Occipital lobe (tissue), 3 donors: ENCODE measurements at places on chromosomes 16 and 17.

DNA sequence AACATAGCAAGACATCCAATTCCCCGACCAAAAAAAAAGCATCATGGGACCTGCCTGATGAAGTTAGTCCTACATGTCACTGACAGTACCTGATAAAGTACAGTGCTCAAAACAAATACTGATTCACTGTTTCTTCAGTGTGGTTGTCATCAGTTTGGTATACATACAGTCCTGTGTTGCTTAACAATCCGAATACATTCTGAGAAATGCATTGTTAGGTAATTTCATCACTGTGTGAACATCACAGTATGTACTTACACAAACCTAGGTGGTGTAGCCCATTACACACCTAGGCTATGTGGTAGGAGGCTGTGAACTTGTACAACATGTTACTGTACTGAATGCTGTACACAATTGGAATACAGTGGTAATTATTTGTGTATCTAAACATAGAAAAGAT lies 19.0 kb upstream of the FA2H start:
- DNase-seq = no peak

DNA sequence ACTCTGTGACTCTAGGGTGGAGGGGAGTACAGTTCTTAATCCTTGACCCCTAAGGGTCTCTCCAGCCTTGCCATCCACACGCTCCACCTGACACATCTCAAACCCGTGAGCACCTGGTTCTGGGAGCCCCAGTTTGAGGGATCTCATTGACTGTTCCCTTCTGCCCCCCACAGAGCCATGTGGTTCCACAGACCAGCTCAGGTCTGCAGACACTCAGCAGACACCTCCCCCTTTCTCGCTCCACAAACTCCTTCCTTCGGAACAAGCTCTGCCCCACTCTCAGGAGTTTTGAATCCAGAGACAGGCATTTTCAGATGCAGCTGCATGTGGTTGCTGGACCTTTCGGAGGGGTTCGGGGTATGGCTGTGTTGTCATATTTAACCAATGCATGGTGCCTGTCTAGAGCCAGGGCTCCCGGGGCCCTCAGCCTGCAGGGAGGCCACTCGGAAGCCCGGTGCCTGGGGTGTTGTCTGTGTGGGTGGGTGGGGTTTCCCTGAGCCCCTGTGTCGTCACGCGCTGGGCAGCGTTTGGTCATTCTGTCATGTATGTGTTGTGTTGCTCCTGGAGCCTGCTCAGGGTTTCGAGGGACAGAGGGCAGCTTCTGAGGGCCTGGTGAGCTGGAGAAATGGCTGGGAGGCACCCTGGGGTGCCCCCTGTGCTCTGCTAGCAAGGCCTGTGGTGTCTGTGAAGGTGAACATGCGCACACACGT lies 99.2 kb upstream of the PLCG2 start:
- no peak for DNase-seq

GRCh38 chr17:15490634-15491261 lies 23.3 kb upstream of the CDRT4 start:
- peak; percentile 50 for DNase-seq

DNA sequence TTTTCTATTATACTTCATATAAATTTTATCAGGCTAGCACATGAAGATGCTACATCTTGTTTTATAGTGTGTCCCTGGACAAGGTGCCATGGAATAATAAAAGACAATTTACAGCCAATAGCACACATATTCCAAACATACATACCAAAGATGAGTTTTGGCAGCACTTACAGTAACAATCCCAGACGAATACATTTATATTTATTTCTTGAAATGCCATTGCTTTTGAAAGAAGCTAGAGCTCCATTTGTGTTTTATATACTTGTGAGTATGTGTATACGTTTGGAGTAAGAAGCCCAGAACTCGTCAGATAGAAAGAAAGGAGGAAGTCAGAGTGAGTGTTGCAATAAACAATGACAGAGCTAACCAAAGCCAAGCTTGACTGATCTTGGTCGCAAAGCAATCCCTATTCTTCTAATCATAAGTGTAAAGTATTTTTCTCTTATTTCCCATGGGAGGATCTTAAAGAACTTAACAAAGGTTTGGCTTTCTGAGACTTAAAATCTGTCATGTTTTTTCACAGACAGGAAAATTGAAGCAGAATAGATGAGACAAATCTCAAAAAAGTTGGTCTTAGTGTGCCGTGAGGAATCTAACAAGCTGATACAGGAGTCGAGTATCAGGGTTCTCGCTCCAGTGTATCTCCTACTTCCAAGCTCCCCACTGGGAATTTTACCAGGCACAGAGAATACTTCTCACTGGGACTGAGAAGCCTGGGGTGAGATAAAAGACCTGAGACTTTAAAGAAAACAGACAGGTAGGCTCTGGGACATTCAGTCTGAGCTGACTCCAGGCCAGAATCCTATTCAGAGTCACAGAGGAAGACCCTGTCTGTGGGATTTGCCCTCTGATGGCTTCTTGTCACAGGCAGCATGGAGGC lies 175.4 kb downstream of the AATF start:
- no peak for DNase-seq

- DNase-seq = no peak
Observed at GRCh38 chr17:42142371-42142896, 12.4 kb downstream of the RAB5C start.

DNA sequence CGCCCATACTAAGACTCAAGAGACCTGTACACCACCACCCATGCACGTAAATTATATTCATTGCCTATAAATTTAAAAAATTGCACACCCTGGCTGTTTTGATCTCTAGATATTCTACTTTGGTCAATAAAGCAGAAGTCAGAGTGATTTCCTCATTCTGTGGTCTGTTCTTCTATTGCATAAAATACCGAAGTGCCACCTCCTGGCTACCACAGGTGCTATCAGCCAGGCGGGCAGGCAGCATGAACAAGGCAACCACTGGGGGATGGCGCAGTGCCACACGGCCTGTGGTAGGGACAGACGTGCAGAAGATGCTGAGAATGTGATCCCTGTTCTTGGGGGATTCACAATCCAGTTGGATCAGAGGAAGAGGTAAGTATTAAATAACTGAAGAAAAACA lies 122.3 kb downstream of the CDK5R1 start:
- no peak for DNase-seq

DNA sequence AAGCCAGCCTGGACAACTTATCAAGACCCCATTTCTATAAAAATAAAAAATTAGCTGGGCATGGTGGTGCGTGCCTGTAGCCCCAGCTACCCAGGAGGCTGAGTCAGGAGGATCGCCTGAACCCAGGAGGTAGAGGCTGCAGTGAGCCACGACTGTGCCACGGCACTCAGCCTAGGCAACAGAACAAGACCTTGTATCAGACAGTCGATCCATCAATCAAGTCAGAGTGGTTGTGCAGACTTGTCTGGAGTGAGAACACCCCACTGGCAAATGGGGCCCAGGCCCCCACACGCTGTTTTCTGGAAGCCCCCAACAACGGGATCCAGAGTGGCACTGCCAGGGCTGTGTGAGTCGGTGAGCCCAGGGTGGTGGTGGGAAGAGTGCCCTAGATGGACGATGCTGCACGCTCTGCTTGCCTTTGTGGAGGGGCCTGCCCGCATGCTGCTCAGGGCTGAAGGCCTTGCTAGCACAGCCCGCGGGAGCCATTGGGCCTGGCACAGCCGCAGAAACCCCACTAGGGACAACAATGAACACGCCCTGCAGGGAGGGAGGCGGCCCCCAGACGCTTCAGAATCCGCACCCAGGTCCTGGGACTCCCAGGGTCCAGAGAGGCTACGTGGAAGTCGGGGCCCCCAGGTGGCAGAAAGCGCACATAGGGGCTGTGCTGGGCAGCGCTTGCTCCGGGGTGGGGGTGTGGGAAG lies 80.1 kb upstream of the GNG13 start:
- no peak for DNase-seq

GRCh38 chr16:11127610-11128195 lies 128.3 kb downstream of the SOCS1 start:
- no peak for DNase-seq

DNA sequence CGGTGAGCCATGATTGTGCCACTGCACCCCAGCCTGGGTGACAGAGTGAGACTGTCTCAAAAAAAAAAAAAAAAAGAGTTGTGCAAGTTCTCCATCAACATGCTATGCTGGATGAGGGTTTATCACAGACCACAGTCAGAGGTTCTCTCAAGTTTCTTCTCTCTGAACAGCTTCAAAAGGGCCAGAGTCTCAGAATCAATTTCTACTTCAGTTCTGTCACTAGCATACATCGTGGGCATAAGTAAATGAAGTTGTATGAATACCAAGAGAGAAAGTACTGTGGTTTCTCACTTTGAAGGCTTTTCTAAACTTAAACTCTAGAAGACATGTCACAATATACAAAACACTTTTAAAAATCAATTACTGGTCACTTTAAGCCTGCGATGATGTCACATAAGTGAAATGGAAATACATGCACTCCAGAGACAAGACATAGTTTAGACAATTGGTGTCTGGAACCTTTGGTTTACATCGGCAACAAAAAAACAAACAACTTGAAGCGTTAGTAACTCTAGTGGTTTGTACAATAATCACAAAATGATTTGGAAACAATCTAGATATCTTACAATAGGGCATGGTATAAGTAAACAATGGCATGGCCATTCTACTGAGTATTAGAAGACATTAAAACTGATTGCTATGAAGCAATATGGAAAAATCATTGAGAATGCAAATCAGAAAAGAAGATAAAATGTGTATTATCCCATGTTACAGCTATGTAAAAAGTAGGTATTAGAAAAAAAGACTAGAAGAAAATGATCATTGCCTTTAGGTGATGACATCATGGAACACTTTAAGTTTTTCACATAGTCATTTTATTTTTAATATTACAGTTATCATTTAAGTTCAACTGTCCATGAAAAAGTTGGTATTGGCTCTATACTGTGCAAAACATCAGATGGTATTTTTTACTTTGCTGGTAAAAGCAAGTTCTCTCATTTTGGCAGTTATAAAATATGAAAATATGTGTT lies 232.3 kb downstream of the ZFHX3 start:
- no peak for DNase-seq

DNA sequence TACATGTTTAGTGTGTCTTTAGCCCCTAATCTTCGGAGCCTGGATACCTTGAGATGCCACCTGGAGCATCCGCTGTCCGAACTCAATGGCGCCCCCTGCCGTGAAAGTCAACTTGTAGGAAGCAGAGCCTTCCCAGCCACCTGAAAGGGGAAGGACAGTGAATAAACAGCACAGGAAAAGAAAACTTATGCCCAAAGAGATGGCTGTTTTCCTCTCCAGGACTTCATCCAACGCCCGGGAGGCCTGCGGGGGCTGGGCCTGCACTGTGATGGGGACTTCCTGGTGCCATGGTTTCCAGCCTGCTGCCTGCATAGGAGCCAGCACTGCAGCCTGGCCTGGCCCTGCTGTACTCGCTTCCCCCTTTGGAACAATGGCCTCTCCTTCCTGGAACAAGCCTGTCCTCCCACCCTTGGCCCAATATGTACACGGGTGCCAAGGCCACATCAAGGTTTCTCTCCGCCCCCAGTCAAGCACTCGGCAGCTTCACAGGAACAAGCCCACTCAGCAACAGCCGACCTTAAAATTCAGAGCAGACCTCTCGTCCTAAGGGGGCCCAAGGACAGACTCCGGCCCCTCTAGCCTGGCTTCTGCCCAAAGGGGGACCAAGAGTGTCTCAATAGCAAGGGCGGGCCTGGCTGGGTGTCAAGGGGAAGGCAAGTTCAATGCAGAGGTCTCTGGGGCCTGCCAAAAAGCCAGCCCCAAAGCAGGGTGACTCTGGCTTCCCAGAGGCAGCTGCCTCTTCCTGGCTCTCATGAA lies 4.5 kb upstream of the UNC13D start:
- DNase-seq = peak; percentile 46

- DNase-seq = no peak
Observed at GRCh38 chr16:79997257-79997656, 396.7 kb upstream of the MAF start.

DNA sequence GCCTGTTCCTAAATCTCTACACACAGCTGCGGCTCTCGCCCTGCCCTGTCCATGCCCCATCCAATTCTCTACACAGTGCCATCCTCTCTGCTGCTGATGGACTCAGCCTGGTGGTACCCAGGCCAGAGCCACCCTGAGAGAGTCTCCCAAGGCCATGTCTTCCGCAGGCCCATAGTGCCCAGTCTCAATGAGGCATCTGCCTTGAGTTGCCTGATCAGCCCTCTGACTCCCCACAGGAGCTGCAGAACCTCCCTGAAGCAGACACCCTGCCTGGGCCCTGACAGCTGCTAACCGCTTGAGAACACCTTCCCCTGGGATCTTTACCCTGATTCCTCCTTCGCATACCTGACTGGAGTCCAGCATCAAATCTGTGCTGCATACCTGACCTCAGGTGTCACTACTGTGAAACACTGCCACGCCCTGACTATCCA lies 13.3 kb downstream of the TSPOAP1 start:
- no peak for DNase-seq

DNA sequence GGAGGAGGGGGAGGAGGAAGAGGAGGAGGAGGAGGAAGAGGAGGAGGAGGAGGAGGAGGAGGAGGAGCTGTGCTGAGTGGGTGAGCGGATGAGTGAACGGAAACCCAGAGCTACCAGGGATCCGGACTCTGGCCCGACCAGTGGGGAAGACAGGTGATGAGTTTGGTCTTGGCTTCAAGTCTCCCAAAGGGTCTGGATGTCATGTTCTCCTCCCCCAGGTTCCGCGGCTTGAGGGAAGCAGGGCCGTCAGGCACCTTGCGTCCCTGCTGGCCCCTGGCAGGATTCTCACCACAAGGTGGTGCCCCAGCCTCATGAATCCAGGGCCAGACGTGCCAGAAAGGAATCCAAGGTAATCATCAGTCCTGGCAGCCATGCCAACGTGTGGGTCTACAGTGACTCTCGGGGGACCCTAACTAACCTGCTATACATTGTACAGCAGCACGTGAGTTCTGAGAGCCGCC lies 13.5 kb upstream of the ABAT start:
- DNase-seq = peak; percentile 36

DNA sequence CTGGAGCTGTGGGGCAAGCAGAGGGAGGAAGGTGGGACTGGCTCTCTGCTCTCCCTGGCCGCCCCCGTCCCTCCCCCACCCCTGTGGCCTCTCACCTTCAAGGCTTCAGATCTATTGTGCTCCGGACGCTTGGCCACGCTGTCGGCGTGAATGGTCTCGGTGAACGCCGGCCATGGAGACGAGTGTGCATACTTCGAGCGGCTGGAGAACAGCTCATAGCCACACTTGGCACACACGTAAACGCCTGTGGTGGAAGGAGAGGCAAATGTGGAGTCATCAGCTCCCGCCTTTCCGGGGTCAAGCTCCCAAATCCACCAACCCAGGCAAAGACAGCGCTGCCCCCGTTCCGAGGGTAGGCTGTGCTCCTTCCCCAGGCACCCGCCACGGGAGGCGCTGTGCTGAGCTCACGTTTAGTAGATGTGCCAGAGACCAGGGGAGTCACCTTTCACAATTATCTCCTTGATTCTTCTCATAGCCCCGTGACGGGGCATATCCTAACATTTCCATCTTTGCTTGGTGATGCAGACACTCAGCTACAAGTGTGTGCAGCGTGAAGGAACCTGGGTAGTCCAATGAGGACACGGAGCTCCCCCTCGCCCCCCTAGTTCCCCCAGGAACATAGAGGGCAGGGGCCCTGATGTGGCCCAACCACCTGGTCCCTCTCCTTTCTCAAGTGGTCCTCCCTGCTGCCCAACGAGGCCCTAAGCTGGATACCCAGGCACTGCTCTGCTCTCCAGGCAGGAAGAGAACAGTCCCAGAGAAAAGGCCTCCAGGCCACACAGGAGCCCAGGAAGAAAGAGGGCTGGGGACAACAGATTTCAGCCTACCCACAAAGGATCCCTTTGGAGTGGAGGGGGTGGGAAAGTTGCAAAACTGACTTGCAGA lies 1.6 kb downstream of the MSRB1 start:
- DNase-seq = no peak

- DNase-seq = no peak
Observed at GRCh38 chr16:29663807-29664090, 702 bp downstream of the SPN start.

- DNase-seq = no peak
Observed at GRCh38 chr17:34895383-34895782, 65.9 kb downstream of the CCT6B start.

GRCh38 chr16:89039756-89040155 lies 53.9 kb upstream of the ACSF3 start:
- no peak for DNase-seq
